Left ventricle myocardium superior (tissue), 1 donor: ENCODE measurements at places on chromosomes 1 and 21.
A peak's percentile ranks its signal among the peaks of the same experiment; 100 is the strongest.

- DNase-seq = no peak
Observed at GRCh38 chr1:187047298-187047697, 218.5 kb downstream of the PLA2G4A start.

- no peak for DNase-seq
Observed at GRCh38 chr1:1205769-1206375, 520 bp downstream of the TNFRSF18 start.

DNA sequence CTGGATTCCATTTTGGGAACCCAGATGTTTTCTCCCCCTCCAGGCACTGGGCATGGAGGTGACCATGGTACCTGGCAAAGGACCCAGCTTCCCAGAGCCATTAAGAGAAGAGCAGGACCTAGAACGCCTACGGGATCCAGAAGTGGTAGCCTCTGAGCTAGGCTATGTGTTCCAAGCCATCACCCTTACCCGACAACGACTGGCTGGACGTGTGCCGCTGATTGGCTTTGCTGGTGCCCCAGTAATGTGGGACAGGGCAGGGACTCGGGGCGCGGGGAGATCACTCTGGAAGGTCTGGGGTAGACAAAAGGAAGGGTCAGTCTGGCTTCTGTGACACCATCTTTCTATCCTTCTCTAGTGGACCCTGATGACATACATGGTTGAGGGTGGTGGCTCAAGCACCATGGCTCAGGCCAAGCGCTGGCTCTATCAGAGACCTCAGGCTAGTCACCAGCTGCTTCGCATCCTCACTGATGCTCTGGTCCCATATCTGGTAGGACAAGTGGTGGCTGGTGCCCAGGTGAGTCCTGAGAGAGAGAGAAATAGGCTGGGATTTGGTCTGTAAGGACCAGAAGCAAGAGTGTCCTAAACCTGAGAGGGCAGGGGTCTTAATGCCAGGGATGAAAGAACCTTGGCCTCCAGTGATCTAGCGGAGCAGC, 1.6 kb downstream of the UROD start:
- no peak for DNase-seq

DNA sequence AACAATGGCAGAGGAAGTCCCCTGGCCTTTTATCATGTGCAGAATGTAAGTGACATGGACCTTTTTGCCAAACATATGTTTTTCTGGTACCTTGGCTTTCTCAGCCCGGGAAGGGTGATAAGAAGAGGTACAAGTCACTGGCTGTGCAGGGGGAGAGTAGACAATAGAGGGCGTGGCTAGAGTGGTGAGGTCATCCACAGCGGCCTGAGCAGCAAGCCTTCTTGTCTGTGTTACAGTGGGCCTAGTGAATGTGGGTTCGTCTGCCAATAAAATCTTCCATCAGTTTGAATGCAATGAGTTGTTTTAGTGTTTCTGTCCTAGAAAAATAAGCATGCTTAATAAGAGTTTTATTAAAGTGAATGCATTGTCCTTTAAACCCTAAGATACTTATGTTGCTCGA, 59.0 kb upstream of the PGD start:
- DNase-seq = peak; percentile 64

- DNase-seq = no peak
Observed at GRCh38 chr1:95584315-95584714, 350.3 kb downstream of the RWDD3 start.

- DNase-seq = no peak
Observed at GRCh38 chr1:162196387-162196786, 126.9 kb downstream of the NOS1AP start.

GRCh38 chr1:5961601-5962000, 30.6 kb downstream of the NPHP4 start:
- DNase-seq = no peak

DNA sequence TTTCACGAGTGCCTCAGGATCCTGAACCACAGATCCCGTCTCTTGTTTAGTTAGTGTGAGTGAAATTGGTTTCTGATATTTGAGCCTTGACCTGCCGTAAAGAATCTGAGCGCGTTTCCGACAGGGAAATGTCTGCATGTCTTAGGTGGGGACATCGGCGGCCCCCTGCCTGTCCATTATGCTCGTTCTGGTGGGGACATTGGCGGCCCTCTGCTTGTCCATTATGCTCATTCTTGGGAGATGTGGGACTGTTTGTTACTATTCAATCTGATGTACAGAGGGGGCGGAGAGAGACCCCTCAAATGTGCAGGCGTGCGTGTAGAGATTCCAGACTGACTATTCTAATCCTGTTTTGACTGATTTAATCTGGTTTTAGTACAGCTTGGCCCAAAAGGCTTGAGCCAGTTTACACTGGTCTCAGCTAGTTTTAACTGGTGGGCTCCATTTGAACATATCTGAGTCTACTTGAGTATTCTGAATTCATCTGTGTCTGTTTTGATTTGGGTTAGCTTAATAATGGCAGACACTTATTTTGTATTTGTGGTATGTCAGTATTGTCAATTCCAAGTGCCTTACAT, 6.6 kb upstream of the TINAGL1 start:
- no peak for DNase-seq

DNA sequence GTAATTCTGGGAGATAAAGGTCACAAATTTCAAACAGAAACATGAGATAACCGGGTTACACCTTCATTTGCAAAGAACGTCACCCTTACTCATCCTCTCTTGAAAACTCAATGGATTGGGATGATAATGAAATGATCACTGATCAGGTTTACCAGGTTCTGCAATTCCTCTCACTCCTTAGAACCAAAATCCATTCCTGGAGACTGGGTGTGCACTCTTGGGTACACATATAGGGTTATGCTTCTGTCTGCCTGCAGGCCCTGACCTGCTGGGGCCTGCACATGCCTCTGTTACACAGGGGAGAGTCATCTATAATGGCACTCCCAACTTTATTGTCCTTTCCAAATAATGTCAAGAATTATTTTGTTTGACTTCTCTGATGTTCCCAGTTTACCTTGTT, 8.3 kb downstream of the SUSD4 start:
- DNase-seq = no peak

DNA sequence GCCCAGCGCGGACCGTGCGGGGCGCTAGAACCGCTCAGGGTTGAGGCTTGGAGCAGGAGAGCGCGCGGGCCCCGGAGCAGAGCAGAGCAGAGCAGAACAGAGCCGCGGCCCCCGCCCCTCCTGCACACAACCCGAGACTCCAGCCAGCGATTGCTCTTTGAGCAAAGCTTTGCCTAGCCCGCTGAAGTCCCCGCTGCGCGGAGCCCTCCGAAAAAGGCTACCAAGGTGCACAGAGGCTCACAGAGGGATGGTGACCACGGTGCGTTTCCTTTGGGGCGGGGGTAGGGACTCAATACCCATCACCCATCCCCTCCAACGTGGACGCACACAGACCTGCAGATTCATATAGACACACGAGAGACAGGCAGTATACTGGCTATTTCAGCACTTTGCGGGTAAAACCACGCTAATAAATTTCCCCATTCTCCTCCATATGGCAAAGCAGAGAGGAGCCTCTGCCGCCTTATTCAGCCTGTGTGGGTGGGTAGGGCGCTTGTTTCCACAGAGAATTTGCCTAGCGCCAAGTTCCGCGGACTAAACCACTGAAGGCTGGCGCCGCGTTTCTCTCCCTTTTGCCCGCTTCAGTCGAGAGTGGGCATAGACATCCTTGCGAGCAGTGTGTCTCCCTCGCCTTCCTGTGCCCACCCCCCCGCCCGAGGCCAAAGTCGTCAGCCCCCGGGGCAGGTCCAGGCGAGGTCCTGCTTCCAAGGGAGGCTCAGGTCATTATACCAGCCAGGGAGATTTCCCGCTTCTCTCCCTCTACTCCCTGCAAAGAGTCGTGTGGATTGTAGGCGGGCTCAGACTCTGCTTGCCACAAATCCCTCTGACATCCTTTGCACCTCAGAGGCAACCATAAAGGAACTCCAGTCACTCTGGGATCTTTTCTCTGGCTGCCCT, 8.5 kb downstream of the HLX start:
- DNase-seq = peak; percentile 54

- no peak for DNase-seq
Observed at GRCh38 chr1:245880754-245881403, 626.2 kb downstream of the SMYD3 start.

DNA sequence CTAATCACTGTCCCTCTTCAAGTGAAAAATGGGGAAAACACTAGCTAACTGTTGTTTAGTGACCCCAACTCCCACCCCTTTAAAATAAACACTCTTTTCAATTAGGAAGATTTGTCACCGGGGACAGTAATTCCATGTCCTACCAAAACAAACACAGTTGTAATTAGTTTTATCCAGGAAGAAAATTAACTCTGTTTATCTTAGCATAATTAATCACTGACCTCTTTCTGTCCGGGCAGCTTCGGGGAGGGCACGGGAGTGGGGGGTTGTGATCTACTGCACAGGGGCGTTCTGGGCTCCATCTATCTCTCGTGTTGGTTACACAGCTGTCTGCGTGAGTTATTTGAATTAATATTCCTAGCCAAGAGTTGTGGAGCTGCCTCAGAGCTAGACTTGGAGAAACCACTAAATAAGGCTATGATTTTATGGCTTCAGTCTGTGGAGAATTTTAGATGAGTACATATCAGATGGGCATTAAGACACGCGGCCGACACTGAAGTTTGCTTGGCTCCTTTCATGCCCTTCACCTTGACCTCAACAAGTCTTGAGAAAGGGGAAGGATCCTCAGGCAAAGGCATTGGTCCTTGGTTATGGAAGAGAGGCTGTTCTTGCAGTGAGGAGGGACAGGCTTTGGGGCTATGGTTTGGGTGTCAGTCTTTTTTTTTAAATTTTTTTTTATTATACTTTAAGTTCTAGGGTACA, 102.0 kb upstream of the TRABD2B start:
- DNase-seq = no peak

GRCh38 chr1:25017436-25018109, 87.5 kb upstream of the RUNX3 start:
- DNase-seq = no peak

- DNase-seq = no peak
Observed at GRCh38 chr1:189409774-189410173, 1067.9 kb downstream of the BRINP3 start.

DNA sequence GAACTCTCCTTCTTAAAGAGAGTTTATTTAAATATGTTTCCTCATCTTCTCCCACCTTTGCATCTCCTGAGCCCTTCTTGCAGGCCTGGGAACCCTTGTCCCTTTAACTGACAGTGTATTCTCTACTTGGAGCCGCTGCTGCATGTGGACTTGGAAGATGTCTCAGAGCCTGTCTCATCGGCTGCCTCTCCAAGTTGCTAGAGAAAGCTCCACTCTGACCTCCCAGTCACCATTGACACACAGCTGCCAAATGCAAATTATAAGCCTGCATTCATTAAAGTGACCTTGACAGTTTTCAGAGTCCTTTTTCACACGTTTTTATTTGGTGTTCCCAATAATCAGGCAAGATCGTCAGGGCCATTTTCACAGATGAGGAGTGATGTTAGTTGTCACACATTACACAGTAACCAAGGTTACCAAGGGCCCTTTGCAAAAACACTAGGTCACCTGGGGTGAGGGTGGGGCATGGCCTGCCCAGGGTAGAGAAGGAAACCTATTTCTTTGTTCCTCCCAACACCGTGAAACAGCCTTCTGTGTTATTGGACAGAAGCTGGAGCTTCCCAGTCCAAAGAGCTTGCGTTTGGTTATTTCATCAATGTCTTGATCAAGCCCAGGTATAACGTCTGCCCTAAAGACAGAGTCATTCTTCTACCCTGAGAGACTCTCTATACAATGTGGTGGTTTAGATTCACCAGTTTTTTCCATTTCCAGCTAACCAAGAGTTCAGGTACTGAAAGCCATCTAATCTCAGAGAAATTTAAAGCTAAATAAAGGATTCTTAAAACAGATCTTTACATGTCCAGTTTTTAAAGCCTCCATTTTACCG, 164.1 kb downstream of the GALNT2 start:
- DNase-seq = no peak

DNA sequence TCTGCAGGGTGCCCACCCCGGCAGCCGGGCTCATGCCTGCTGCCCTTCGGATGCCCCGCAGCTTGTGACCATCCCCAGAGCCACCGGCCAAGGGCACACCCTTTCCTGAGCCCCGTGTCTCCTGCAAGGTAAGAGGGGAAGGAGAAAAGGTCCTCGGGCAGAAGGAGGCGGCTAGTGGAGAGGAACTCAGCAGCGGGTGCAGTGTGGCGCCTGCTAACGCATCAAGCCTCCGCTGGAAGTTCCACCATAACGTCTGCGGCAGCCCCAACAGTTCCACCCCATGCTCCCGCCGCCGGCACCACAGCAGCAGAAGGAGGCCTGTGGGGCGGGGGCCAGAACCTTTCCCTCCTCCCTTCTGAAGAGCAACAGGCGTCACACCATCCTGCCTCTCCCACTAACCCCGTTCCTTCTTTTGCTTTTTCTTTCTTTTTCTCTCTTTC, 990 bp downstream of the VWA5B1 start:
- no peak for DNase-seq

DNA sequence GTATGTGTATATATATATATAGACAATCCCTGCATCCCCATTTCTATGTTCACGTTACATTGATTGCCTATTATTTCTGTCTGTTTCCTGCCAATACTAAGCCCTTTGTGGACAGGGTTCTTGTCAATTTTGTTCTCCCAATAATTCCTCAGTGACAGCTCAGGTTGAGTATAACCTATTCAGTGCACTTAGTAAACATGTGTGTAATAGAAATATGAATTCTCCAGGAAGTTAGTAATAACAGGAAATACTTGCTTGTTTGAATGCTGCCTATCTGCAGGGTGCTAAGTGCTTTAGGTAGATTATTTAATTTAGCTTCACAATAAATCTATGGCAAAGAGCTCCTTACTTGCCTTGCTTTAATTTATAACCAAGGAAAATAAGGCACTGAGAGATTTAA, 52.8 kb upstream of the PTGFR start:
- DNase-seq = no peak

GRCh38 chr1:229863651-229864545, 203.1 kb upstream of the GALNT2 start:
- DNase-seq = peak; percentile 60
